ENCODE measurements at places on chromosomes 7 and 10.

DNA sequence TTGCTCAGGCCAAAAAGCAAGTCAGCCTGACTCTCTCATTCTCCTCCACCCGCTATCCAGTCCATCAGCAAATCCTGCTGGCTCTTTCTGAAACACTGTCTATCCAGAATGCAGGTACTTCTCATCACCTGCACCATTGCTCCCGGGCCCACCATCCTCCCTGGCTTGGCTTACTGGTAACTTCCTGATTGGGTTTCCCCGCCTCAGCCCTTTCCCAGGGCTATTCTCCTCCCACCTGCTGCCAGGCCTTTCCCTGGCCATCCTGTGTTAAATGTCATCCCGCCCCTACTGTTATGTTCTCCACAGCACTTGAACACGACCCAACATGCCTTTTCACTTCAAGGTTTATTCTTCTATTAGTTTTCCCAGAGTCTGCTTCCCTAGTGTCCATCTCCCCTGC, 124.0 kb downstream of the CNNM2 start:
- DNase-seq = no peak

GRCh38 chr10:1186683-1186990, 130.5 kb downstream of the WDR37 start:
- DNase-seq = no peak

- no peak for DNase-seq
Observed at GRCh38 chr7:157293413-157293788, 43.4 kb upstream of the DNAJB6 start.

DNA sequence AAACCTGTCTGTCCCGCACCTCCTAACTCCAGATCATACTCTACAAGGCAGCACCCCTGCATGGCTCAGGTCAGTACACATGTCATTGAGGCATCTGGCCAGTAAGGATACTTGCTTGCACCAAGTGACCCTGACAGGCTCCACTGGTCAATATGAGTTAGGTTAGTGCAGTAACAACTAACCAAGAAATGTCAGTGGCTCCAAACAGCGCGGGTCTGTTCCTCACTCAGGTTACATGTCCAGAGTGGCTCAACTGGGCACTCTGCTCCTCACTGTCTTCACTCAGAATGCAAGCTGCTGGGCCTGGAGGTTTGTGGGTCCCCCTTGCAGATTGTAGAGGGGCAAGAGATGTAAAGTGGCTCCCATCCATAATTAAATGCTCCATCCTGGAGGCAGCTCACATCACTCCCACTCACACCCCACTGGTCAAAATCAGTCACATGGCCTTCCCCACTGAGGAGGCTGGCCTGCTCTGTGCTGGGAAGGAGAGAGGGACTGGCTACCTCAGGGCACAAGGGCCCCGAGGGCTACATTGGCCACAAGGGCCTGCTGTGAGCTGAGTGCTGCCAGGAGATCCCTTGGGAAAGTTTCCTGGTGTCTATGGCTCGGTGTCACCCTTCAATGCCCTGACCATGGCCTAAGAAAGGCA, 109.1 kb upstream of the GDF10 start:
- DNase-seq = no peak

DNA sequence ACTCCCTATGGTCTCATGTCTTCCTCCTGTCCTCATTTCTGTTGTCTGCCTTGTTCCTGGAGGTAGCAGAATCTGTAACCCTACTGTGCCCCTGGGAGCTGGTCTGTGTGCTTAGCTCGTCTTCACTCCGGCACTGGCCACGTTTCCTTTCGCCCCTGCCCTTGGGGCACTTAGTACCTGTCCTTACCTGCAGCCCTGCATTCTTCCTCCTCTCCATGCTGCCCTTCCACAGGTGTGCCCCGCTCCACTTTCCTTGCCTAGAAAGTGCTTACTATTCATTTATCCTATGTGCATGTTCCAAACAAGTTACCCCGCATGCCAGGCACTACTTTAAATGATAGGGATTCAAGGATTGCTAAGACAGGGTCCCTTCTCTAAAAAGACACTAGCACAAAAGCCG, 199.9 kb upstream of the ZMIZ1 start:
- no peak for DNase-seq

DNA sequence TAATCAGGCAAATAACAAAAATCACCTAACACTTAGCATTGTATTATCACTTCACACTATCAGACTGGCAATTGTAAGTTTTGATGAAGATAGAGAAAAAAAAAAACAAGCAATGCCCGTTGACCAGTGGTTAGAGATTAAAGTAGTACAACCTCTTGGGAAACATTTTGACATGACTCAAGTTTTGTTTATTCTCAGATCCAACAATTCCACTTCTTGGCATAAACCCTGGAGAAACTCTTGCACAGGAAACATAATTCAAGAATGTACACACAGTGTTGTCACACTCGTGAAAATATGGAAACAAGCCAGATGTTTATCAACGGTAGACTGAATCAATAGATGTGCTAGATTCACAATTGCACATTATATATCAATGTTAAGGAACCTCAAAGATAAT, 37.2 kb downstream of the FRMD4A start:
- DNase-seq = no peak

DNA sequence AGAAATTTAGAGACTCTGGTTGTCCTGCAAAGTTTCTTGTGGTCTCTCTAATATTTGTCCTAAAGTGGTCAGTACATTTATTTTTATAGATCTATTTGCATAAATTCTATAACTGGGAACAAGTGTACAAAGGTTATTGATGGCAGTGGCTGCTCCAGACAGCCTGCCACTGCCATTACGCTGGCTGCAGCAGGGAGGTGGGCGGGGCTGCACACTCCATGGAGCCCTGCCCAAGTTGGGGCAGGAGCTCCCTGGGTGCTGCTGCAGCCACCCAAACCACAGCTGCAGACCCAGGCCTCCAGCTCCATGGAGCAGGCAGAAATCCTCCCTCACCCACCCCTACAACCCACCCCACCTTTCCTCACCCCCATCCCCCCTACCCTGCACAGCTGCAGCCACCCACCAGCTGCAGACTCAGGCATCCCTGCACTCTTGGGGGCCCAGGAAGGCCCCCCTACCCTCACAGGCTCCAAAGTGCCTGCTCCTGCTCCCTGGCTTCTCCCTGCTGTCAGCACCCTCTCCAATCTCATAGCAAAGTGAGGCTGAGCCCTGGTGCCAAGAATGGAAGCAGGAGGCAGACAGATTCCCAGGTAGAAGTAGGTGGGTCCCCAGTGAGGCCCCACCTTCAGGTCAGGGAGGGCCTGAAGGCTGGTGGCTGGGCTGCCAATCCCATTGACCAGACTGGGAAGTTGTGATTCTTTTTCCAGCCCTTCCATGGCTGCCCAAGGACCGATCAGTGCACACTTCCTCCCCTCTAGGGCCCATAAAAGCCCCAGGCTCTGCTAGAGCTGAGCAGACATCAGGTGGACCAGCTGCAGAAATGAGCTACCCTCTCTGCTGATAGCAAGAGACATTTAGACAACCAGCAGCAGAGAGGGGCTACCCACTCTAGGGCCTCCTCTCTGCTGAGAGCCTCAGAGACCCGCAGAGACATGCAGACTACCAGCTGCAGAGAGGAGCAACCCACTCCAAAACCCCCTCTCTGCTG, 4.8 kb upstream of the CYP3A43 start:
- DNase-seq = no peak

DNA sequence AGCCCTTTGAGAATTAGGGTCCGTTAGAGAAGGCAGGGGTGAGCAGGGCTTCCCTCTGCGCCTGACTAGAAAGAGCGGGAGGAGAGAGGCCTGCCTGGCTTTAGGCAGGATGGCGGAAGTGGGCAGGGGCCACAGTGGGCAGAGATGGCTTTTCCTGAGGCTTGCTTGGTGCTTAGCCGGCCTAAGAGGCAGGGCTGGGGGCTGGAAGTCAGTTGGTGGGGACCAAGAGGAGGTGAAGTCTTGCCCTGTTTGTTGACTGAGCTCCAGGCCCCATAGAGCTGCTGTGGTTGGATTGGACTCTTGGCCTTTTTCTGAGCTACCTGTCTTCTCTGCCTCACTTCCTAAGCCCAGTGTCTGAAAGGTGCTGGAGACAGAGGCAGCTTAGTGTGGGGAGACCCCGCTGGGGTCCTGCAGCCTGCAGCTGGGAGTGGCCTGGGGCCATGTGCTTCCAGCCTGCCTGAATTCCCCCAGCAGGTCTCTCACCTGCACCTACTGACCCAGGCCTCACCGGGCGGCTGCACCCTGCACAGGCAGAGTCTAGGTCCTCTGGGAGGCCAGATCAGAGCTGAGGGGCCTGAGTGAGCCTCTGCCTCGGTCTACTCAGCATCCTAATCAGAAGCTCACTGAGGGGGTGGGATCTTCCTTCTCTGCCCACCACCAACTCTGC, 4.8 kb downstream of the FAM241B start:
- no peak for DNase-seq

DNA sequence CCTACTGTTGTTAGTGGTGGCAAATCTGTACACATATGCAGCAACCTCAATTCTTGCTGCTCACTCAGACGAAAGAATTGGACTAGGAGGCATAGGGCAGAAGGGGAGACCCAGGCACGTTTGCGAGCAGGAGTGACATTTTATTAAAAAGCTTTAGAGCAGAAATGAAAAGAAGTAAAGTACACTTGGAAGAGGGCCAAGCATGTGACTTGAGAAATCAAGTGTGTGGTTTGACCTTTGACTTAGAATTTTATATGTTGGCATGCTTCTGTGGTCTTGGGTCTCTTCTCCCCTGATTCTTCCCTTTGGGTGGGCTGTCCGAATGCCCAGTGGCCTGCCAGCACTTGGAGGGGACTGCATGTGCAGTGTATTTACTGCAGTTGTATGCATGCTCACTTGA, 205.5 kb upstream of the SEMA3D start:
- DNase-seq = no peak

GRCh38 chr7:124071843-124072242, 39.0 kb upstream of the TMEM229A start:
- DNase-seq = no peak

- DNase-seq = no peak
Observed at GRCh38 chr10:70910486-70911341, 22.3 kb upstream of the PCBD1 start.

GRCh38 chr10:127368101-127368500, 171.7 kb upstream of the INSYN2A start:
- DNase-seq = no peak

- DNase-seq = peak; percentile 22
Observed at GRCh38 chr10:22010973-22011408, 7.5 kb upstream of the DNAJC1 start.

DNA sequence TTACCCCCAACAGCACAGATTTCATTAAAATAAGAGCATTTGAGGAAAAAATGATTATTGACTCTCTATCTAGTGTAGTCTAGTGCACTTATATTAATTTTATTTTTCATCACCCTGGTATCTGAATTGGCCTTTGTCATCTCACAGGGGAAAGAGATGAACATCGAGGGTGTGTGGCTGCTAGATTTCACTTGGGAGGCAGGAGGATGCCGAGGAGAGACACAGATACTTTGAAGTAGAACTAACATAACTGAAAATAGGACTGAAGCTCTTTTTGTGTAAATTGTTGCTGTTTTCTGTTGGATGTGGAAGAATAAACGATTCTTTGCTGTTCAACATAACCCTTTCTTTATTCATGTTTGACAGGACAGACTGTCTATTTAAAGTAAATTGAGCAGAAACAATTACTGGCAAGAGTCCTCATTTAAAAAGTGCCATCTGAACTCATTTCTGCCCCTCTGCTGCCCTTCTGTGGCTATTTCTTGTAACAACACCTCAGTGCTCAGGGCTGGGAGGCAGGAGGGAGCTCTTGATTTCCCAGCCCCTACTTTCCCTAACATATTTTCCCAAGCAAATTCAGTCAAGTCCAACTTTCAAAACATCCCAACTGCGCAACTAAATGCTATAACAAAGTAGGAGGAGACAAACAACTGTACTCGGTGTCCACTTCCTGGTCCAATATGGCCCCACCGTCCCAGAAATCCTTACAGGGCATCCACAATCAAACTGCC, 15.6 kb downstream of the LYZL1 start:
- peak; percentile 70 for DNase-seq

- no peak for DNase-seq
Observed at GRCh38 chr10:109115179-109115578, 808.1 kb downstream of the XPNPEP1 start.

DNA sequence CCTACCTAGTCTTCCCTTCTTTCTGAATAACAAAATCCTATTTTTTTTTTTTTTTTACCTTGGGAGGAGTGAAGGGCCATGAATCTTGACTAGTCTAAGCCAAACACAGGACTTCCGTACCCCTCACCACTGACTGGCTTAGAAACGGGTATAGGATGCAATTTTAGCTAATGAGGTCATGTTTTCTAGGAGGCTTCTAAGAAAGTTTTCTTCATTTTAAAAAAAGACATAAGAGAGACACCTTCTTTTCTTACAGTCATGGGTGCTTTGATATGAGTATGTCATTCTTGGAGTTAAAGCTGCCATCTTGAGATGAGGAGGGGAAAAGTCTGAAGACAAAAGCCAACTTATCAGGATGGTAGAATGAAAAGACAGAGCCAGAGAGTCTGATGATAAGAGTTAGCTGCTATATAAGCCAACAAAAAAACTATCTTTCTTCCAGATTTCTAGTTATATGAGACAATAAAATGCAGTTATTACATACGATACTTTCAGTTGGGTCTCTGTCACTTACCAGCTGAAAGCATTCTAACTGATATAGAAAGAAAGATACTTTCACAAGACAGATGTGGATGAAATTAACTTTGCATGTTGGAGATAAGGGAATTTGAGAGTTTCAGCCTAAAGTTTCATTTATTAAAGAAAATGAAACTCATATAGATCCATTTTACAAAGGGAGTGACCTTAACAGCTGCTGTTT, 34.0 kb downstream of the ZNF438 start:
- no peak for DNase-seq

GRCh38 chr7:158246960-158247673, 340.5 kb downstream of the PTPRN2 start:
- no peak for DNase-seq

GRCh38 chr10:80379701-80380100, 23.1 kb downstream of the DYDC2 start:
- no peak for DNase-seq

GRCh38 chr7:87541648-87542047, 59.0 kb downstream of the ABCB1 start:
- no peak for DNase-seq

GRCh38 chr10:70546584-70546983, 56.0 kb downstream of the PRF1 start:
- no peak for DNase-seq

Data from fibroblast of skin of back (primary cell).